ENCODE measurements at places on chromosomes 5 and 9.

GRCh38 chr9:35952526-35953191 lies 5.3 kb downstream of the OR2S2 start:
- no peak for DNase-seq

GRCh38 chr9:109765278-109765677 lies 14.7 kb upstream of the PALM2AKAP2 start:
- no peak for DNase-seq

DNA sequence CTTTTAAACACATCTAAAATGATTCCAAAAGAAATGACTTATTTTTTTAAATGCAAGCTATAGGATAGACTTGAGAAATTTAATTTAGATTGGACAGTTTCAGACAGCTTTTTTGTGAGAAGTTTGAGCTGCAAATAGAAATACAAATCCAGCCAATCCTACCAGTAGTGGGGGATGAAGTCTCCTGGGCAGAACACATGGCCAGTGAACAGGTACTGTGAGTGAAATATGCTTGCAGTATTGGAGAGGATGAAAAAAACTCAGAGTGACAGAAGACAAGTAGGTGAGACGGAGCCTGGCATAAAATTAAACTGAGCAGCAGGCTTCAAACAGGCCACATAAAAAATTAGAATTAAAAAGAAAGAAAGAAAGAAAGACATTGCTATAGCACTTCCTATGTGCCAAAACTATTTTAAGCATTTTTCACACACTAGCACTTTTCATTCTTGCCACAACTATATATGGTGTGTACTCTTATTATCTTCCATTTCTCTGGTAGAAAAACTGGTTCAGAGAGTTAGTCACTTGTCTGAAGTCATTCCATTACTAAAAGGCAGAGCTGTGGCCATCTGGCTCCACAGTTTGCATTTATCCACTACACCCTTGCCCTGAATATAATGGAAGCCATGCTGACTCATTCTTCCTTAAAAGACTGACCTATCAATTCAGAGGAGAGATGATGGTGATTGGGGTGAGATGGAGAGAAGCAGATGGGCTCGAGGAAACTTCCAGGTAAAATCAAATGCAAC lies 310.2 kb upstream of the CTNND2 start:
- DNase-seq = no peak

DNA sequence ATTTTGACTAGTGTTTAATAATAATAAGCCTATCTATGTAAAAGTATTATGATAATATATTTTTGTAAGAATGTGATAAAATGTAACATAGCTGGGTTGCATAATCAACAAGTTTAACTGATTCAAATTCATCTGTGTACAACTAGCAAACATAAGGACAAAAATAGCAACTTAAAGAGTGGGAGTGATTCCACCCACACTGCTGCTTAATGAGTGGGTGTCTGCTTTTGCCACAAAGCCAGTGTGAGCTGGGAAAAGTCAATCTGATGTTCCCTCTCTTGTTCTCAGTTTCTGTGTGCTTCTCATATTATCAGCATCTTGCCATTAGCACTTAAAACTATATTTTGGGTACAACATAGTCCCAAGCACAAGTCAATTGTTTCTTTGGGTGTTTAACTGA lies 111.1 kb upstream of the DPYSL3 start:
- no peak for DNase-seq

- DNase-seq = no peak
Measured at GRCh38 chr5:164577742-164578141, 1072.3 kb downstream of the MAT2B start.

DNA sequence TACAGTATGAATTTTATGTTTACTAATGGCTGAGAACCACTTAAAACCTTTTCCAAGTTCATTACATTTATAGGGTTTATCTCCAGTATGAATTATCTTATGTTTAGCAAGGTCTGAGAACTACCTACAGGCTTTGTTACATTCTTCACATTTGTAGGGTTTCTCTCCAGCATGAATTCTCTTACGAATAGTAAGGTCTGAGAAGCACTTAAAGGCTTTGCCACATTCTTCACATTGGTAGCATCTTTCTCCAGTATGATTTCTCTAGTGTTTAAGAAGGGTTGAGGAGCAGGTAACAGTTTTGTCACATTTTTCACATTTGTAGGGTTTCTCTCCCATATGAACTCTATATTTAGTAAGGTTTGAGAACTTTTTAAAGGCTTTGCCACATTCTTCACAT lies 1127.4 kb downstream of the EFNA5 start:
- DNase-seq = no peak

GRCh38 chr9:89037346-89037745 lies 46.1 kb downstream of the S1PR3 start:
- DNase-seq = no peak

DNA sequence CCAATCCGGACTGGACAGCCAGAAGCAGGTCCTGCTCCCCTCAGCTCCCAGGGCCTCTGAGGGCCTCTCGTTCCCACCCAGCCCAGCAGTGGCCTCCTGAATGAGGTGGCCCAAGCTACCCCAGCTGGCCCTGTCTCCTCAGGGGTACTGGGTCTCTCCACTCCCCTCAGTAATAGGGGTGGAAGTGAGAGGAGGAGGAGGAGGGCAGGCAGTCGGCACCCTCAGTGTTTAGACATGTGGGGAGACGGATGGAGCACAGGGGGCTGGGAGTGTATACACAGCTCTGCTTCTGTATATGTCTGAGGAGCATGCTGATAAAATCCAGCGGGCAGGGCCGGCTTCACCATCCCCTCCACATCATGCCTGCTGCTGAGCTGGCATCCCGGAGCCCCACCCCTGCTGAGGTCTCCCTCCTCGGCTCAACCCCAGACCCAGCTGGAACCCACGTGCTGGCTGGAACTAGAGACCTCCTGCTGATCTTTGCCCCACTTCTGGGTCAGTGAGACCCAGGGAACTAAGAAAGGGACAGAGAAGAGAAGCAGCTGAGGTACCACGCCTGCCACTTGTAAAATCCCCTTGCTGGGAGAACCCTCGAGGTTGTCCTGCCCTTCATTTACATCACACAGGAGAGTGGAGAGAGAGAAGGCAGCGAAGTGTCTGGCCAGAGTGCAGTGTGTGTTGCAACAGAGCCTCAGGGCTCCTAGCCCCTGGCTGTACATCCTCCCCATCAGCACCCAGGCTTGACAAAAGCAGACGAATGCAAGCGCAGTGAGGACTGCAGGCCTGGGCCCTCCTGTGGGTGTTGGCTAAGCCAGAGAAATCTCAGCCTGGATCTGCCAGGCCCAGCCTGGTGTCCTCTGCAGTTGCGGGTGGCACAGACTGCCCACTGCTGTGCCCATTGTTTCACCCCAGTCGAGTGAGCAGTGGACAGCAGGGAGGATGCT lies 77.5 kb downstream of the PSD2 start:
- no peak for DNase-seq

GRCh38 chr9:93183663-93184431 lies at the start of gene WNK2:
Gene WNK2, plus strand, starts transcription at chr9:93184139. Its CDS starts 791 bp downstream, at chr9:93184930.
- no peak for DNase-seq

- DNase-seq = no peak
Measured at GRCh38 chr9:107685376-107685775, 195.8 kb upstream of the KLF4 start.

DNA sequence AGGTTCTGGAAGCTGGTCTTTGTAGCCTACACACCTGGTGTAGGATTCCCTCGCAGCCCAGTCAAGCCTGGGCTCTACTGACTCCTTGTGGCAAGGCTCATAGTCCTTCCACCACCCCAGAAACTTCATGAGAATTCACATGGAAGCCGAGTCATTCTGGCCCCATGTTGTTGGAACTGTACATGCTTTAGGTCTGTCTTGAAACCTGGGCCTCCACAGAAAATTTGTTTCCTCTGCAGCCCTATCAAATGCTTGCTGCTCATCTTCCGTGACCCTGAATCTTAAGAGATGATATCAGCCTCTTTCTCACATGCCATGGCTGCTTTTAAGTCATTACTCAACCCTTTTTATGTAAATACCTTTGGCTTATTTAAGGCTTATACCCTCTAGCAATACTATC lies 113.4 kb upstream of the GRHPR start:
- DNase-seq = no peak

GRCh38 chr5:159873680-159874079 lies 42.6 kb upstream of the ADRA1B start:
- no peak for DNase-seq

DNA sequence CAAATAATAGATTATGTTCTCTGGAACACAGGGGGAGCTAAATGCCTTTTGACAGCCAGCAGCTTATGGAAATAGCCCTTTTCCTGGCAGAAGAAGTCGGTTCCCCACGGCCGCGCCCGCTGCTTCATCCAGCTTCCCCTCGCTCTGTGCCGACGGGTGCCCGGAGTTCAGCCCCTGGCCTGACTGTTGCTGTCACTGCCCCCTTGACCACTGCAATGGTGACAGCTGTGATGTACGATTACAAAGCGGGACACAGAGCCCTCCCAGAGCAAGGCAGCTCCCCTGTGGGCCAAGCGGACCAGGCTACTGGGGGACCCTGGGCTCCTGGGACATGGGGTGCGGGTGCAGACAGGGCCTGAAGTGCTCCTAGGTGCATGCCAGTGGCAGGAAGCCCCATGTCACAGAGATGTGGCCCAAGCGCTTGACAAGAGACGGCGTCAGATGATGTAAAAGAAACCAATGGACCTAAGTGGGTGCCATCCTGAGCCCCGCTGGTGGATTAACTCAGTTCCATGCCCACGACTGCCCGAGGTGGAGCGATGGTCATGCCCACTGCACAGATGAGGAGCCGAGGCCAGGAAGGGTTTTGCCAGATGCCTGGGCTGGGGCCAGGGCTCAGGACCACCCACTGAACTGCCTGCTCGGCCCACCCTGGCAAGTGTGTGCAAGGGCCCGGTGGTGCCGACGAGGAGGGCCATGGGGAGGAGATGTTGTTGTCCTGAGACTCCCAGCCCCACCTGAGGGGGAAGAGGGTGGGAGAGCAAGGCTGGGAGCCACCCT lies 13.2 kb upstream of the CLPTM1L start:
- DNase-seq = no peak

DNA sequence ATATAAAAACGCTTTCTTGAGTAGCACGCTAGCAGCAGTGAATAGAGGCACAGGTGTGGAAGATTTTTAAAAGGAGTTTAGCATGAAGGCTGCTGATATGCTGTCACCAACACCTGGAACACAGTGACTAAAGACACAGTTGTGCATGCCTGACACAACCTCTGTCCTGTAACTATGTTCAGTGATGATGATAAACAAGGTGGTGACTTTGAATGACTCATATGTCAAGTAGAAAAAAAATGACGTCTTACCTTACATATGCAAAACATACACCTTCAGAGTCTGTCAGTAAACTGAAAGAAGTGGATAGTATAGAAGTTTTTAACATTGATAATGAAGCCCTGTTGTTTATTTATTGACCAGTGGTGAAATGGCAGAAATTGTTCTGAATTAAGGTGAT lies 66.2 kb upstream of the ADCY2 start:
- DNase-seq = no peak

DNA sequence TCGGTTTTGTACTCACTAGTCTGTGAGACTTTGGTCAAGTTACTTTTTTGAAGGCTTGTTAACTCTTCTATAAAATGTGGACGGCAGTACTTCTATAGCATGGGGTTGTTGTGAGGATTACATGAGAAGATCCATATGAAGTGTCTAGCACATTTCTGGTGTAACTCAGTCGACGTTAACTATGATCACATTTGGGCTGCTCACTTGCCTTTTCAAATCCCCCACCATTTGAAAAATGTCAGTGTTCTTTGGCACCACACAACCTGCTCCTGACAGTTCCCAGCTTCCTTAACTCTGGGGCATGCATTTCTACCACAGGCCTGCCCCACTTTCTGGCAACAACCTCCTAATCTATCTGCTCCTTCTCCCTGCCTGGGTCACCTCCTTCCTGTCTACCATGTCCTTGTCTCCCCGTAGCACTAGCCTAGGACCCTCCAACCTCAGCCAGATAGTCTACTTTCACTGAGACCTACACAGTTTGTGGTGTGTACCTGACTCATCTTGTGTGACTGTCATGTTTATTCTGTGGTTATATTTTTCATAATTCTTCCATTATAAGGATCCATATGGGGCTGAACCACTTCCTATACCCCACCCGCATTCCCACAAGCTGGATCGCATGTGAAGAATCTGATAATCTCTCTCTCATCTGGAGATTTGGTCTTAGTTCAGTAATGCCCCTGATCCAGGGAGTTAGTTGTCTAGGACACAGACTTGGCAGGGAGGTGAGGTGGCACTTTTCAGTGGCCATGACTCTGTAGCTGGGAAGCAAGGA lies 30.2 kb upstream of the BASP1 start:
- no peak for DNase-seq

DNA sequence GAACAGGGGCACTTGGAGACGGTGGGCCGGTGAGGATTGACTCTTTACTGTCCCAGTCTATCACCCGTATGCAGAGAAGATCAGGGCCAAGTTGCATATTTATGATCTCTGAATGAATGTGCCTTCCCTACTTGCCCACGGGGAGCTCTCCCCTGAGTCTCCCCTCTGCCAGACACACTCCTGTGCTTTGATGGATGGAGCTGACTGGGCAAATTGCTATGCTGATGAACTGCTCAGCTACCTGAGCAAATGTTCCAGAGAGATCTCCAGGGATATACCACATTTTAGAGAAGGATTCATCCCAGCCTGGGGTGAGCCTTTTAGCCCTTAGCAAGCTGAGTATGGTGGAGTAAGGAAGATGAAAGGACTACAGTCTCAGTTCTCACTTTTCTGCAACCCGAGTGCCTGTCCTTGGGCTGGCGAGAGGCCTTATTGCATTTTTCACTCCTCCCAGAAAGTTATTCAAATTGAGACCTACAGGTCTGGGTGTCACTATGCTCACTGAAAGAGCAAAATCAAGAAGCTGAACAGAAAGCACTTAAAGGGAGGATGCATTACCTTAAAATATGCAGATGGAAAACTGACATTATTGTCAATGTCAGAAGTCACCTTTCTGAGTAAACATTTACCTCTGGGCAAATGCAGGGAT lies 526.7 kb upstream of the WWC1 start:
- no peak for DNase-seq

DNA sequence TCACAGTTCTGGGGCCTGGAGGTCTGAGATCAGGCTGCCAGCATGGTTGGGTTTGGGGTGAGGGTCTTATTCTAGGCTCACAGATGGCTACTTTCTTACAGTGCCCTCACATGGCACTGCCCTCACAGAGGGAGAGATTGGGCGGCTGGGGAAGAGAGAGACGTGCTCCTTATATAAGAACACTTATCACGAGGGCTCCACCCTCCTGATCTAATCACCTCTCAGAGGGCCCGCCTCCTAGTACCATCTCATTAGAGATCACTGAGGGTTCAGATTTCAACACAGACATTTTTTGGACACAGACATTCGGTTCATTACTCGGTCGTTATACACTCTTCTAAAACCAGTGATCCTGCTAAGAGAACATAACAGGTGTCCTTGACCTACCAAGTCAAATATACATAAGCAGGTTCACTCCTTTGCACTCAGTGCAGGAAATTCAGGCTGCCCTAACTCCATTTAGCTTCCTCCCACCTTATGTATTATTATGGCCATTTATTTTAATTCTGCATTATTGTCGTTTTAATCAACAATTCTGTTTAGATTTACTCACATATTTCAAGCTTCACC lies 121.7 kb downstream of the ICE1 start:
- DNase-seq = no peak

GRCh38 chr5:80860924-80861613 lies 99.1 kb upstream of the RASGRF2 start:
- no peak for DNase-seq

GRCh38 chr5:86374611-86375010 lies 243.1 kb upstream of the COX7C start:
- no peak for DNase-seq

All from Kasumi-1 (cell line).